AG04450 (cell line): ENCODE measurements at places on chromosomes 11 and 22. TPM values are rescaled to one million over a fixed set of nuclear protein-coding genes. Genes with fewer than 3 reads are reported as not detected.

Gene PLEKHB1
- polyA plus RNA-seq = 0.61 and 0.78 TPM in 2 replicates

Gene NXPE4
- not detected in 2 replicates for polyA plus RNA-seq

Gene LUZP2
- polyA plus RNA-seq = 1.6 and 1.8 TPM in 2 replicates

- peak; percentile 76 for DNase-seq
Observed at GRCh38 chr11:43833657-43834073, 47.0 kb upstream of the ALKBH3 start.
